Stimulated activated naive B cell treated with anti-CD40 and anti-IgM and Interleukin-4, amounts not matched to agents 10 μg/mL and 1 μg/mL and 100 μg/mL, for 72 hours (primary cell): ENCODE measurements at places on chromosomes 1 and 21.
A peak's percentile ranks its signal among the peaks of the same experiment; 100 is the strongest.

GRCh38 chr1:39317111-39317510 lies 112.6 kb downstream of the MACF1 start:
- no peak overlapping the region for H3K4me3 ChIP-seq
- no peak for DNase-seq
- H3K36me3 ChIP-seq = peaks cover 62% of the 10 kb centered on the region
- H3K27ac ChIP-seq = no peak overlapping the region
- H3K4me1 ChIP-seq = peaks cover 5% of the 10 kb centered on the region

GRCh38 chr1:178768423-178768822 lies 43.4 kb downstream of the RALGPS2 start:
- H3K27ac ChIP-seq = peak overlapping the region; percentile 66
- H3K27me3 ChIP-seq = no peaks in the 10 kb centered on the region
- peaks cover 60% of the 10 kb centered on the region for H3K36me3 ChIP-seq
- H3K4me1 ChIP-seq = peaks cover 59% of the 10 kb centered on the region
- DNase-seq = no peak

- no peak overlapping the region for H3K4me3 ChIP-seq
- H3K27ac ChIP-seq = peak overlapping the region; percentile 25
- H3K4me1 ChIP-seq = peaks cover 10% of the 10 kb centered on the region
- peaks cover 33% of the 10 kb centered on the region for H3K36me3 ChIP-seq
- H3K27me3 ChIP-seq = no peaks in the 10 kb centered on the region
Measured at GRCh38 chr1:211973541-211973940, 61.8 kb downstream of the INTS7 start.

- H3K4me3 ChIP-seq = no peak overlapping the region
- no peak for DNase-seq
- peaks cover 5% of the 10 kb centered on the region for H3K4me1 ChIP-seq
- no peak overlapping the region for H3K27ac ChIP-seq
- peaks cover 21% of the 10 kb centered on the region for H3K27me3 ChIP-seq
Measured at GRCh38 chr1:202310071-202310725, 31.5 kb downstream of the UBE2T start.

DNA sequence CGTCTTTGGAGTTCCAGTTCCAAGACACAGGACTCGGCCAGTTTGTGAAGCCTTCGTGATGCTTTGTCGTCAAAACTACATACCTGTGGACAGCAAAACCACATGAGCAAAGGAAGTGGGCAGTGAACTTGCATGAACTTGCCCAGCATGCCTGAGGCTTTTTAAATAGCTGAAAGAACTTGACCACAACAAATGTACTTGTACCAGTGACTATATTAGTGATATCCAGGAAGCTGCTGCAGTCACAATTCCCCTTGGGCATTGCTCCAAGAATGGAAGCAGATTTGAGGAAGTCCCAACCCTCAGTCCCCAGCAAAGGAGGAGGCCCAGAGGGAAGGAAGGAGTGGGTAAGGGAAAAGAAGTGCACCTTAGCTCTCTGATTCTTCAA lies 2.6 kb downstream of the FUCA1 start:
- H3K27ac ChIP-seq = no peak overlapping the region
- peaks cover 23% of the 10 kb centered on the region for H3K36me3 ChIP-seq
- H3K4me3 ChIP-seq = no peak overlapping the region

GRCh38 chr1:190391582-190391981 lies 86.1 kb downstream of the BRINP3 start:
- no peaks in the 10 kb centered on the region for H3K27me3 ChIP-seq
- H3K4me1 ChIP-seq = no peaks in the 10 kb centered on the region
- no peaks in the 10 kb centered on the region for H3K36me3 ChIP-seq
- H3K4me3 ChIP-seq = no peak overlapping the region
- H3K27ac ChIP-seq = no peak overlapping the region

- peaks cover 4% of the 10 kb centered on the region for H3K36me3 ChIP-seq
- no peaks in the 10 kb centered on the region for H3K27me3 ChIP-seq
- H3K4me3 ChIP-seq = peak overlapping the region; percentile 98
- H3K4me1 ChIP-seq = peaks cover 20% of the 10 kb centered on the region
Measured at GRCh38 chr1:65068202-65069010, 79.6 kb upstream of the AK4 start.

GRCh38 chr1:170145770-170146676 lies at the start of gene NTMT2:
NTMT2 (plus strand) TSS chr1:170145959; CDS start chr1:170146108, 149 bp downstream.
- H3K4me1 ChIP-seq = no peaks in the 10 kb centered on the region
- no peak within 1 kb of the TSS for H3K4me3 ChIP-seq
- H3K36me3 ChIP-seq = no peaks in the 10 kb centered on the region

DNA sequence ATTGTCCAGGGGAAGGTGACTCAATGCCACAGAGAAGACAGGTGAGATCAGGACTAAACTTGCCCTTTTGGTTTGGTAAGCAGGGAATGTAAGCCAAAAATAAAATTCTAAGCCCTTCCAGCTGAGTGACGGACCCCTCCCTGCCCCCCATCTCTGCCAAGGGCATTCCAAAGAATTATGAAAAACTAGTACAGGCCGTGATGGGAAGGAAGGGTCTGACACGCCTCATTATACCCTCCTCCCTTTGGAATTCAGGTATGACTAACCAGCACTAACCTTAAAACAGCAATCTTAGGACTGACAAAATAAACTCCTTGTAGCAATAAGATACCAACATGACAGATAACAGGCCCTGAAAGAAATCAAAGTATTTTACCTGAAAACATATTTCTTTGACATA lies 99.6 kb downstream of the GABPA start:
- peaks cover 2% of the 10 kb centered on the region for H3K36me3 ChIP-seq
- H3K4me3 ChIP-seq = no peak overlapping the region
- no peaks in the 10 kb centered on the region for H3K4me1 ChIP-seq

- H3K36me3 ChIP-seq = peaks cover 47% of the 10 kb centered on the region
- H3K27ac ChIP-seq = no peak overlapping the region
- H3K4me1 ChIP-seq = peaks cover 8% of the 10 kb centered on the region
- no peak overlapping the region for H3K4me3 ChIP-seq
- no peaks in the 10 kb centered on the region for H3K27me3 ChIP-seq
Measured at GRCh38 chr1:243575070-243575469, 275.0 kb downstream of the AKT3 start.

- H3K27me3 ChIP-seq = peaks cover 6% of the 10 kb centered on the region
- H3K27ac ChIP-seq = no peak overlapping the region
- H3K4me3 ChIP-seq = no peak overlapping the region
Measured at GRCh38 chr1:85128316-85128715, 72.5 kb downstream of the SYDE2 start.

DNA sequence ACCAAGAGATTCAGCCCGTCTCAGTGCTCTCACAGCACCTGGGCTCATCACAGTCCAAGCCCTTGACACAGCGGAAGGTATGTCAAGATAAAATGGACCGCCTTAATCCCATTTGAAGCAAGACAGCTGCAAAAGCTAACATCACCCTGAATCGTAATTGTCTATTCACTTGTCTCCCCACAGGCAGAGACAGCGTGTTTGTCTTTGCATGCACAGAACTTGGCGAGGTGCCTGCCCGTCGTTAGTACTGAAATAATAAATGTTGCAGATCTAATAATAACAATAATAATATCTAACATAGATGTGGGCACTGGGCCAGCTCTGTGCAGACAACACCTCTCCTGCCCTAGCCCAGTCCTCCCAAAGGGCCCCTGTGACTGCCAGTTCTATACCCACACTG lies 271.7 kb downstream of the NPHP4 start:
- H3K4me3 ChIP-seq = no peak overlapping the region
- peaks cover 7% of the 10 kb centered on the region for H3K4me1 ChIP-seq
- H3K36me3 ChIP-seq = no peaks in the 10 kb centered on the region
- H3K27ac ChIP-seq = no peak overlapping the region

DNA sequence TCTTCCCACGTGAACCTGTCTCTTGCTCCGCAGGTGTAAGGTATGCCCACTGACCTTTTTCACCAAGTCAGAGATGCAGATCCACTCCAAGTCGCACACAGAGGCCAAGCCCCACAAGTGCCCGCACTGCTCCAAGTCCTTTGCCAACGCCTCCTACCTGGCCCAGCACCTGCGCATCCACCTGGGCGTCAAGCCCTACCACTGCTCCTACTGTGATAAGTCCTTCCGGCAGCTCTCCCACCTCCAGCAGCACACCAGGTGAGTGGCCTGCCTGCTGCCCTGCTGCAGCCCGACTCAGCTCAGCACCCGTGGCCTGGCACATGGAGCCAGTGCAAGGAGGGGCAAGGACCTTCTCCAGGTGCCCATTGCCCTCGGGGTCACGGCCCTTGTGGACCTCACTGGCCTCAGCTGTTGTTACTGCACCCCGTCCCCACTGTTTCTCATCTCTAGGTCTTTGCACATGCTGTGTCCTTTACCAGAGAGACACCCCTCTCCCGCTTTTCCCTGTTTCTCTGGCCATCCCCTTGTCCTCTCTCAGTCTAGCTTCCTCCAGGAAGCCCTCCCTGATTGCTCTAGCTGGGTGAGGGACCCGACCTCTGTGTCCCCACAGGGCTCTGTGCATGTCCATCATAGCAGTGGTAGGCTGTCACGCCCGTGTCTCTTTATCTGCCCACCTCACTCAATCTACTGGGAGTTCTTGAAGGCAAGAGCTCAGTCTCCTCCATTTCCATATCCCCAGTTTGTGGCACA lies 25.4 kb downstream of the ZNF362 start:
- peaks cover 41% of the 10 kb centered on the region for H3K36me3 ChIP-seq
- H3K27ac ChIP-seq = no peak overlapping the region
- no peaks in the 10 kb centered on the region for H3K27me3 ChIP-seq
- no peak for DNase-seq

DNA sequence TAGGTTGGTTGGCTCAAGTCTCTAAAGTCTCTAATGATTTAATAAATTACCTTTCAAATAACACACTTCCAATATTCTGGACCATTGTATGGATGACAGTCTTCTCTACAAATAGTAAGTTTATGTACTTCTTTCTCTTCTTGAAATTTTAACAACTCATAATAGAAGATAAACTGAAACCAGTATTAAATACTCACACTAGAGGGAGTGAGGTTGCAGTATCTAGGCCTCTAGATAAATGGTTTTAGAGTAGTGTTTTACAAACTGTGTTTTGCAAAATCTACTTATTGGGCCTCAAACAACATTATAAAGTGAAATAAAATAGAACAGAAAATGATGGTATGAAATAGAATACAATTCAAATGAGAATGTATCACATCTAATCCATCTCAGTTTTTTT lies 479.9 kb upstream of the BRINP3 start:
- H3K36me3 ChIP-seq = no peaks in the 10 kb centered on the region
- no peak for DNase-seq
- no peak overlapping the region for H3K4me3 ChIP-seq
- no peaks in the 10 kb centered on the region for H3K27me3 ChIP-seq
- H3K27ac ChIP-seq = no peak overlapping the region

DNA sequence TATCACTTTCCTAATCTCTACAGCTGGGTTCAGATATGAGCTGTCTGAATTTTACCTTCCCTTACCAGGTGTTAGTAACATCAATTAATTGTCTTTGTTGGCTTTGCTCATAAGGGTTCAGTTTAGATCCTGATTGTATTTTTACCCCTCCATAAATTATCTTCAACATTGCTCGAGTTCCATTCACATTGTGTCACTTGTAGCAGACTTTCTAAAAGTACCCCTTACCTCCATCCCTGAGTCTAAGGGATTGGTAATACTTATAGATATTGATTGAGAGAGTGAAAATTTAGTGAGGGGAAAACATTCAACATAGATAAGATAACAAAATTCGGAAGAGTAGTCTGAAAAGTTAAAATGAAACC lies 7.3 kb downstream of the RASAL2 start:
- H3K27ac ChIP-seq = no peak overlapping the region
- peaks cover 13% of the 10 kb centered on the region for H3K27me3 ChIP-seq
- no peak overlapping the region for H3K4me3 ChIP-seq
- DNase-seq = no peak
- no peaks in the 10 kb centered on the region for H3K4me1 ChIP-seq

- DNase-seq = no peak
- H3K27me3 ChIP-seq = peaks cover 85% of the 10 kb centered on the region
- H3K36me3 ChIP-seq = no peaks in the 10 kb centered on the region
- peak overlapping the region; percentile 38 for H3K27ac ChIP-seq
Measured at GRCh38 chr1:202709276-202710041, 795 bp downstream of the SYT2 start.
